ENCODE measurements at places on chromosomes 1 and 21.
A peak's percentile ranks its signal among the peaks of the same experiment; 100 is the strongest.

DNA sequence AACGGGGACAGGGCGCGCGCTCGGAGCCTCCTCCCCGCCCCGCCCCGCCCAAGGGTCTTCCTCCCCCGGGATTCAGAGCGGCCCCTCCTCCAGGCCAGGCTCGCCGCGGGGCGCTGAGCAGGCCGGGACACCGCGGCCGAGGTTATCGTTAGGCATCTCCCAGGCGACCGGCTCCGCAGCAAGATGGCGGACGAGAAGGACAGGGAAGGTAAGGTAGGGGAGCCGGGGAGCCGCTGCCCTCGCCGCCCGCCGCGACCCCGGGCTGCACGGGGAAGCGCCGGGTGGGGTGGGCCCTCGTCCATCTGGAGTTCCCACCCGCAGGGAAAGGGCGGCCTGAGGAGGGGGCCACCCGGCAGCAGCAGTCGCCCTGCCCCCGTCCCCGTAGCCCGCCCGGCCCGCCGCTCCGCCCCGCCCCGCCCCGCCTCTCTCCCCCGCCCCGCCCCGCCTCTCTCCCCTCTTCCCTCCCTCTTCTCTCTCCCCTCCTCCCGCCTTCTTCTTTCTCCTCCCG lies 105.9 kb upstream of the HNRNPU start:
- DNase-seq = peak; percentile 83

GRCh38 chr21:41928621-41929220 lies 25.1 kb downstream of the C2CD2 start:
- no peak for DNase-seq

DNA sequence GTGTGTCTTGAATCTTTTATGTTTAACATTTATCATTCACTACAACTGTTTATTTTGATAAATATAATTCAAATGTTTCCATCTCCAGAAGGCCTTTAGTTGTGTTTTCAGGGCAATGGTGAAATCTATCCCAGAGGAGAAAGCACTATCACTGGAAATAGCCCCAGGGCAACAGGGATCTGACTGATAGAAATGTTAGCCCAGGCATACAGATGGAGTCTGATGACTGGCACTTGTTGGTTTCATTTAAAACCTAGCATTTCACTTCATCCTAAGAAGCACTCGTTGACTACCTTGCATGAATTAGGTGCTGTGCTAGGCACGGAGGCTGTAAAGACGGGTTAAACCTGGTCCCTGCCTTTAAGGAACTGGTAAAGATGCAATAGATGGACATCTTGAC lies 103.1 kb downstream of the C1orf21 start:
- DNase-seq = no peak

DNA sequence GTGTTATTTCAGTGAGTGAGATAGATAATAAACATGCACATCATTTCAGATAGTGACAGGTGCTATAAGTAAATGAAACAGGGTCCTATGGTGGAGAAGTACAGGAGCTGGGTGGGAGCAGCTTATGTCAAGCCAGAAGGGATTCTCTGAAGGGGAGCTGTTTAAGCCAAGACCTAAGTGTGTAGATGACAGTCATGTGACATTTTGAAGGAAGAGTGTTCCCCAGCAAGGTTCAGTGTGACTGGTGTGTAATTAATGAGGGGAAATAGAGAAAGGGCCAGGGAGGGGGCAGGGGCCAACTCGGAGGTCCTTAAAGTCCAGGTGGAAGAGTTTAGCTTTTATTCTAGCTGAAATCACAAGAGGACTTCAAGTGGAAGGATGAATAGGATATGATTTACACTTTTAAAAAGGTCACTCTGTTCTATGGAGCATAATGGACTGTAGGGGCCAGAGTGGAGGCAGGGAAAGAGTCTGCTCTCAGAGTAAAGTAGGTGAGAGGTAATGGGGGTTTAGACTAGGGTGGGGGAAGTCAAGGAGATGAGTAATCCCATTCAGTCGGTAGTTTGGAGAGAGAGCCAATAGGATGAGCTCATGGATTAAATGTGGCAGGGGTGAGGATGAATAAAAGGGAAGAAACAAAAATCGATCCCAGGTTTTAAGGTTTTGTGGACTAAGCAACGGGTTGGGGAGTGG lies 243.1 kb downstream of the CACNA1E start:
- DNase-seq = no peak

DNA sequence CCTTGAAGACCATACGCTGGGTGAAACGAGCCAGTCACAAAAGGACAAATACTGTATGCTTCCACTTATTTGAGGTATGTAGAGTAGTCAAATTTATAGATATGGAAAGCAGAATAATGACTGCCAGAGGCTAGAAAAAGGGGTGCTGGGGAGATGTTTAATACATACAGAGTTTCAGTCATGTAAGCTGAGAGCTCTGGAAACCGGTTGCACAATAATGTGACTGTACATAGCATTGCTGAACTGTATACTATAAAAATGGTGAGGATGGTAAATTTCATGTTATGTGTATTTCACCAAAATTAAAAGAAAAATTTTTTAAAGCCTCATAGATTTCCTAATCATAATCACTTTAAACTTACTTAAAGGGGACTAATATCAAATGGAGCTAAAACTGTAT lies 110.8 kb downstream of the ZZZ3 start:
- DNase-seq = no peak

DNA sequence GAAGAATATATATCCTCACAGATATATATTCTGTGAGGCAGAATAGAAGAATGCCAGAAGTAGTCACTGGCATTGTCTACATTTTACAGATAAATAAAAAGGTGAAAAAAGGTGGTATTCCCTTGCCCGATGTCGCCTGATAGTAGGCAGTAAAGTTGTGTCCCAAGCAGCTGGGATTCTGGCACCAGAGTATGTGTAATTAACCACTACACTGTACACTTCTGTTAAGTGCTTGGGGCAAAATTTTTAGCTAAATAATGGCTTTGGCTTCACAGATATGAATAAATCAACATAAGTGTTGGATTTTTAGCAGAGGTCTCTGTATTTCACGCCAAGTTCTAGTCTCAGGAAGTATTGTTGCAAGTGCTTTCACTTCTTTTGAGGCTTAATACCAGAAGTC lies 13.3 kb upstream of the CASQ2 start:
- no peak for DNase-seq

Measured in fibroblast of skin of right quadriceps (primary cell).